Left ventricle myocardium inferior (tissue), 1 donor: ENCODE measurements at places on chromosomes 12 and 14. TPM values are rescaled to one million over a fixed set of nuclear protein-coding genes. Genes with fewer than 3 reads are reported as not detected.

DNA sequence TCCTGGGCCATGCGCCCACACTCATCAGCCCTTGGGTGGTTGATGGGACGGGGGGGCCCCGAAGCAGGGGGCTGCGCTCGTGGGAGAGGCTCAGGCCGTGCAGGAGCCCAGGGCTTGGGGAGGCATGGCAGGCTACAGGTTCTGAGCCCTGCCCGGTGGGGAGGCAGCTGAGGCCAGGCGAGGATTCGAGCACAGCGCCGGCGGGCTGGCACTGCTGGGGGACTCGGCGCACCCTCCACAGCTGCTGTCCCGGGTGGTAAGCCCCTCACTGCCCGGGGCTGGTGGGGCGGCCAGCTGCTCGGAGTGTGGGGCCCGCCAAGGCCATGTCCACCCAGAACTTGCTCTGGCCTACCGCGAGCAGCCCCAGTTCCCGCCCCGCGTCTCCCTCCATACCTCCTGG, 295.8 kb upstream of the SEL1L start:
- peaks cover 5% of the 10 kb centered on the region for H3K4me1 ChIP-seq
- no peak overlapping the region for H3K4me3 ChIP-seq
- no peak overlapping the region for H3K27ac ChIP-seq
- no peaks in the 10 kb centered on the region for H3K27me3 ChIP-seq
- DNase-seq = no peak
- no peaks in the 10 kb centered on the region for H3K36me3 ChIP-seq

GRCh38 chr14:96198430-96199130, 6.1 kb upstream of the BDKRB2 start:
- no peak overlapping the region for H3K4me3 ChIP-seq
- H3K27ac ChIP-seq = peak overlapping the region; percentile 44
- H3K36me3 ChIP-seq = no peaks in the 10 kb centered on the region
- peaks cover 73% of the 10 kb centered on the region for H3K27me3 ChIP-seq

GRCh38 chr14:100680439-100681051, 46.1 kb upstream of the DLK1 start:
- H3K4me3 ChIP-seq = no peak overlapping the region
- H3K27me3 ChIP-seq = peaks cover 67% of the 10 kb centered on the region
- H3K27ac ChIP-seq = peak overlapping the region; percentile 81
- H3K36me3 ChIP-seq = no peaks in the 10 kb centered on the region
- peaks cover 51% of the 10 kb centered on the region for H3K4me1 ChIP-seq

GRCh38 chr14:89128311-89129026, 288.6 kb downstream of the FOXN3 start:
- no peak overlapping the region for H3K27ac ChIP-seq
- no peak for DNase-seq
- H3K4me3 ChIP-seq = no peak overlapping the region
- no peaks in the 10 kb centered on the region for H3K4me1 ChIP-seq
- H3K27me3 ChIP-seq = no peaks in the 10 kb centered on the region

- H3K36me3 ChIP-seq = no peaks in the 10 kb centered on the region
- H3K4me3 ChIP-seq = no peak overlapping the region
- H3K4me1 ChIP-seq = peaks cover 100% of the 10 kb centered on the region
- DNase-seq = no peak
- H3K27ac ChIP-seq = peak overlapping the region; percentile 100
- no peaks in the 10 kb centered on the region for H3K27me3 ChIP-seq
Observed at GRCh38 chr14:73749706-73750530, 35.7 kb upstream of the PNMA1 start.

DNA sequence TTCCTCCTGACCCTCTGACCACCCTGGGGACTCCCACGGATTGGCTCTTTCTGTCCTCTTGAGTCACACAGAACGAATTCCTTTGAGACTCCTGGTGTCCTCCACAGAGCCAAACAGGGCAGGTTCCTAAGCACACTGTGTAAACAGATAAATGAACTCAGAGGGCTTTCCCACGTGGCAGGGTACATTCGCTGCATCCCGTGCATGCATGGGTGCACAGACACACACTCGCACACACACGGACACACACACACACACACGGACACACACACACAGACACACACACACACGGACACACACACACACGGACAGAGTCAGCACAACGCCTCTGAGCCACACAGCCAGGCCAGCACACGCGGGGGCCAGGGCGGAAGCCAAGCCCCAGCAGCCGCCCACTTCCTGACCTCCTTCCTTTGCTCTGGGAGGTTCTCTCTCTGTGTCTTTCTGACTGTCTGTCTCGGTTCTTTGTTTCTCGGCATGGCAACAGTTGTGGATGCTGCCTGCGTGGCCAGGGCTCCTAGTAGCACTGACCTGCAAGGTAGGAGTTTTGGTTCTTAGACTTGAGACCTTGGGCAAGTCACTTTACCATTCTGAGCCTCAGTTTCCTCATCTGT, 706 bp downstream of the CRACR2A start:
- peak overlapping the region; percentile 87 for H3K27ac ChIP-seq
- peak; percentile 61 for DNase-seq
- no peaks in the 10 kb centered on the region for H3K27me3 ChIP-seq
- H3K4me1 ChIP-seq = peaks cover 43% of the 10 kb centered on the region

GRCh38 chr12:39341761-39342160, 101.2 kb downstream of the KIF21A start:
- no peaks in the 10 kb centered on the region for H3K4me1 ChIP-seq
- DNase-seq = no peak
- H3K27ac ChIP-seq = no peak overlapping the region
- H3K36me3 ChIP-seq = peaks cover 11% of the 10 kb centered on the region
- no peaks in the 10 kb centered on the region for H3K27me3 ChIP-seq
- H3K4me3 ChIP-seq = no peak overlapping the region

GRCh38 chr14:105878125-105878524, 351.7 kb downstream of the TMEM121 start:
- no peak overlapping the region for H3K27ac ChIP-seq
- H3K27me3 ChIP-seq = peaks cover 78% of the 10 kb centered on the region
- H3K36me3 ChIP-seq = no peaks in the 10 kb centered on the region

DNA sequence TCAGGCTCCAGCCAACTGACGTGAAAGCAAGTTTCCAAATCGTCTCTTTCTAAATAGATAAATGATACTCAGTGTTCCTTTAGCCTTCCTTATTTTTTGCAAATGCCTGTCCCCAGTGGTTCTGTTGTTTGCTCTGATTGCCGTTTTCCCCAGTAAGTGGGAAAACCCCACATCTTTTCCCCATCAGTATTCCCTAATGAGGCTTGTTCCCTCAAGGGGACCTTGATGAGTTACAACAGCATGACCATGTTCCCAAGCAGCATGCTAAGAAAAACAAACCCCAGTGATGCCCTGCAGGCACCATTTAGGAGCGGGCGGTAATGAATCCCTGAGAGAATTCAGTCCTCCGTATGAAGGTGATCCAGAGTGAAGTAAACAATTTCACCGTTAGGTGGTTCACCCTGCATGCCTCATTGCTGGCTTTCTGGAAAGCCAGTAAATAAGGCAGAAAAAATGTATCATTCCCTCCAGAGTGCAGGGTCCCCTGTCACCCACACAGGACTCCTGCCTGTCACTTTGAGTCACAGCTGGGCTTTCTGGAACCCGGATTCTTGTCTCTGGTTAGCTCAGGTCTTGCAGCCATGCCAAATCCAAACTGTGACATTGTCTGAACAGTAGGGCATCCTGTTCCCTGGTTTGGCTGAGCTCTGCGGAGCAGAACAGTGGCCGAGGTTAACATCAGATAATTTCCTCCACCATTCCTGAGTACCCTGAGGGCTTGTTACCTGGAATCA, 222.6 kb downstream of the RGS6 start:
- H3K36me3 ChIP-seq = no peaks in the 10 kb centered on the region
- H3K27ac ChIP-seq = no peak overlapping the region
- no peak overlapping the region for H3K4me3 ChIP-seq
- no peak for DNase-seq

DNA sequence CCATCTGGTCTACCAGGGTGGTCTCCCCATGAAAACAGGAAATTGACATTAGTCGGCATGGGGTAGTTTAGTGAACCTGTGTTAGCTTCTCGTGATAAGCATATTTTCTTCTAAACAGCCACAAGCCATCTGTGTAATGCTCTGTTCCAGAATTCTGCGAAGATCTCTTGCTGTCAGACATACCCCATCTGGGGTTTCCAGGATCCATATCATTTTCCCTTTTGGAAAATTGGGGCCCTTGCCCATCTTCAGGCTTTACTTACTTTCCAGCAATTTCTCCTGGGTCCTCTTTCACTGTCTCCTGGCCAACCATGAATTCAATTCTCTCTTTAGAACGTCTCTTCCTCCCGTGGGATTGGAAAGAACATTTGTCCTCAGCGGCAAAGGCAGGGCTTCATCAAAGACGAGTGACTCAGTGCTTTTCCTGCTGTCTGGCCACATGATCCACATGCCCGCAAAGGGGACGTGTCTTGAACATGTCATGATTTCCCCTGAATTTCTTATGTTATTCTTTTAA, 21.4 kb upstream of the NCOR2 start:
- no peaks in the 10 kb centered on the region for H3K27me3 ChIP-seq
- peak; percentile 66 for DNase-seq
- no peaks in the 10 kb centered on the region for H3K36me3 ChIP-seq
- H3K4me1 ChIP-seq = peaks cover 19% of the 10 kb centered on the region
- peak overlapping the region; percentile 78 for H3K27ac ChIP-seq
- no peak overlapping the region for H3K4me3 ChIP-seq

DNA sequence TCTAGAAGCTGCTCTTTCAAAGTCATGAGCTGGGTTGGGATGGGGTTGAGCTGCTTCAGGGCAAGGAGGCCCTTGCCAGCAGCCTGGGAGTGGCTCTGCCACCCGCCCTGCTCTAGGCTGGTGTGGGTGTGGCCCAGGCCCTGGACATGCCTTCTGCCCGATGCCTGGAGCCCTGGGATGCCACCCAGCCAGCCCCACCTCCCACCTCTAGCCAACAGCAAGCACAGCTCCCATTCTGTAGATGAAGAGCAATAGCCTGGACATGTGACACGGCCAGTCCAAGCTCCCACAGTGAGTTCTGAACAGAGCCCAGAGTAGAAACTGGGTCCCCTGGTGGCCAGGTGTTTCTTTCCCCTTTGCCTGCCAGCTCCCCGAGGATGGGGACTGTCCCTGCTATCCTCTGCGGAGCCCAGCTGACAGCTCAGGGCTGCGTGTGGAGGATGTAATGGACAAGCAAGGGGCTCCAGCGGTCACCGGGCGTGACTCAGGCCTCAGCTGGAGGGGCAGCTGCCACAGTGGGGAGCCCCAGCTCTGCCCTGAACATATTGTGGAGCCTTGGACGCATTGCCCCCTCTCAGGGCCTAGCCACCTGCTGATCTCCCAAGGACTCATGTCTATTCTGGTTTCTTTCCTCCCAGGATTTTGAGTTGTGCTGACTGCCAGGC, 165.2 kb downstream of the TSPAN9 start:
- H3K4me3 ChIP-seq = no peak overlapping the region
- H3K27ac ChIP-seq = peak overlapping the region; percentile 96
- H3K36me3 ChIP-seq = peaks cover 5% of the 10 kb centered on the region
- no peaks in the 10 kb centered on the region for H3K27me3 ChIP-seq
- H3K4me1 ChIP-seq = peaks cover 100% of the 10 kb centered on the region

- no peaks in the 10 kb centered on the region for H3K36me3 ChIP-seq
- H3K4me3 ChIP-seq = peak overlapping the region; percentile 80
- H3K27ac ChIP-seq = peak overlapping the region; percentile 78
- DNase-seq = no peak
- peaks cover 20% of the 10 kb centered on the region for H3K27me3 ChIP-seq
Observed at GRCh38 chr14:23568021-23568599, 519 bp upstream of the AP1G2 start.

DNA sequence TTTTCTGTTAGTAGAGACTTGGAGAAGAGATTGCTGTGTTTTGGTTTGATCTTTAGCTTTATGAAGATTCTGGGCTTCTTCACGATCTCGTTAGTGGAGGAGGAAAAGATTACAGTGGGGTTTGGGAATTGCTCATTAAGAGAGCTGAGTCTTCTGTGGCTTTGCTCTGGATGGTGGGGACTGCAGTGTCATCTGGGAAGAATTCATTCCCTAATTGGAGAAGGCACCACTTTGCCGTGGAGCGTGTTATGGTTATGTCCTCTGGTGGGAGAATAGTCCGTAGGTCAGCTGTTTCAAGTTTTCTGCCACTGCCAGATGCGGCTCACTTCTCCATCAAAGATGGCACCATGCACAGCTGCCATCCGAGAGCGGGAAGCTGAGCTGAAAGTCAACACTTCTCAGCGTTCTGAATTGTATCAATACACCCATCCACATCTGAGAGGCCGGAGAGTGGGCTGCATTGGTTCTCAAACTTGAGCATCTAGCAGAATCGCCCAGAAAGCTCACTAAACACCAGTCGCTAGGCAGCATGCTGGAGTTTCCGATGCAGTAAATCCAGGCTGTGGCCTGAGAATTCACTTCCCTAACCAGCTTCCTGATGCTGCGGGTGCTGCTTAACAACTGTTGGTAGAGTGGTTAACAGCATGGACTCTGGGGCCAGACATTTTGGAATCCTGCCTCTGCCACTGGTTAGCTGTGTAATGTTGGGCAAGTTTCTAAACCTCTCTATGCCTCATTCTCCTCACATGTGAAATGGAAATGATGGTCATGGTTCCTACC, 117.8 kb downstream of the PLXNC1 start:
- H3K27me3 ChIP-seq = no peaks in the 10 kb centered on the region
- no peaks in the 10 kb centered on the region for H3K36me3 ChIP-seq
- H3K4me1 ChIP-seq = peaks cover 49% of the 10 kb centered on the region

DNA sequence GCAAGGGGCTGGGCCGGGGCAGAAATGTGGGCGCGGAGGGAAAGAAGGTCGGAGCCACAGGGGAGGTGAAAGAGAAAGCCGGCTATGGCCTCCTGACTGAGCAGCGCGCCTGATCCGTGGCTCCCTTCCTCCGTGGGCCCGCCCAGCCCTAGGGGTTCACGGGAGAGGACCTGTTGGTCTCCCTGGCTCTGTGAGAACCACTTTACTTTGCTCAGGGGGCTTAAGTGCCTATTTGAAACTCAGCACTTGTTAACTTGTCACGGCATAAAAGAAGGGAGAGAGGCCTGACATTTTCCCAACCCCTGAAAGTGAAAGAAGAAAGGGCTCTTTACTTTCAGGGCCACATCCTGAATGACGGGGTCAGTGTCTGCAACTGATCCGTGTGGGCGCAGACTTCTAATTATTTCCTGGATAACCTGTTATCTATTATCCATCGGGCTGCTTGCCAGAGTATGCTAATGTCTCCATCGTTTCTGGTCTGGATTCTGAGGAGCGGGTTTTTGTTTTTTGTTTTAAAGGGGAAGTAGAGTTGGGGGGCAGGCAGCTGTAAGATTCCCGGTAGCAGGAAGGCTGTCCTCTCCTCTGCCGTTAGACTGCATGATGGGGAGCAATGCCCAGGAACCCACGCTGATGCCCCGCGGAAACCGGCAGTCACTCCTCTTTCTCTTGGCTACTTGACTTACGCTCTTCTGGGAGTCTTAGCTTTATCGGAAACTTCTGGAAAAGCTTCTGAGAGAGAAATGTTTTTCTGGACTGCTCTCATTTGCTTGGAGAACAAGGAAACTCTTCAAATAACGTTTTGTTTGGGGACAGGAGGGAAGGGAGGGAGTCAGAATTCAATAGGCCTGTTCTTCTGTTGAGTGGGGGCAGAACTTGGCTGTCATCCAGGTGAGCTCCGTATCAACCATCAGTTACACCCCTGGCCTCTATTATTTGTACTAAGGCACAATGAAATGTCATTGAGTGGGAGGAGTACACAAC, 127.7 kb upstream of the MAX start:
- H3K4me3 ChIP-seq = peak overlapping the region; percentile 60
- no peaks in the 10 kb centered on the region for H3K36me3 ChIP-seq
- no peaks in the 10 kb centered on the region for H3K27me3 ChIP-seq
- DNase-seq = peak; percentile 57
- H3K27ac ChIP-seq = peak overlapping the region; percentile 92
- peaks cover 35% of the 10 kb centered on the region for H3K4me1 ChIP-seq

Gene IL26
- total RNA-seq = not detected

Gene GALNT6
- 0.60 TPM for total RNA-seq

Gene GLIPR1L2
- 1.5 TPM for total RNA-seq

Gene ZC2HC1C
- total RNA-seq = 10.5 TPM

Gene KRT74
- 0.14 TPM for total RNA-seq

Gene DACT1
- total RNA-seq = 3.4 TPM

Gene PKP2
- 428 TPM for total RNA-seq

Gene ADAM21
- total RNA-seq = 0.38 TPM
